Activated T-helper 17 cell treated with anti-CD3 and anti-CD28 coated beads, Interleukin-2, amount 50 U/mL, for 72 hours (primary cell): ENCODE measurements at places on chromosomes 5 and 9. TPM values are rescaled to one million over a fixed set of nuclear protein-coding genes. Genes with fewer than 3 reads are reported as not detected.

GRCh38 chr5:170750791-170751190, 32.7 kb upstream of the GABRP start:
- H3K4me3 ChIP-seq = no peak overlapping the region
- no peaks in the 10 kb centered on the region for H3K36me3 ChIP-seq
- H3K27ac ChIP-seq = no peak overlapping the region
- no peak for ATAC-seq

Gene TMEM232
- 0.87 TPM for total RNA-seq

GRCh38 chr5:146533260-146533857, 17.4 kb upstream of the GPR151 start:
- H3K4me1 ChIP-seq = no peaks in the 10 kb centered on the region
- ATAC-seq = peak; percentile 91
- no peak overlapping the region for H3K27ac ChIP-seq
- no peaks in the 10 kb centered on the region for H3K36me3 ChIP-seq

Gene ESM1
- total RNA-seq = not detected
